ENCODE measurements at places on chromosomes 2 and 18.

- DNase-seq: no peak
Observed at GRCh38 chr2:185782223-185782769, 43.7 kb downstream of the FSIP2 start.

DNA sequence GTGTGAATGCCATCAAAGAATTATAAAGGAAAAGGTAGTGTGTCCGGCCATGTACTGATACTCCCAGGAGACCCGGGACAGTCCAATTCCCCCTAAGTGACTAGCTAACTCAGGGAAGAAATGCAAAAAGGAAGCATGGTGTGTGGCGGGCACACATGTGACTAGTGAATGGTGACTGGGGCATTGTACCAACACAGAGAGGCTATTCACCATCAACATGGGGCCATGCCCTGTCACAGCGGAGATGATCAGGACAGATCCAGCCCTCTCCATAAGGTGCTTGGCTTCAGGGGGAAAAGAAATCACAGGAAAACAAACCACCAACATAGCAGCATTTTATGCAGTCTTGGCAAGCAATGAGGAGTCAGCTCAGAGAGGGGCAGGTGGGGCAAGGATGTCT lies 34.3 kb downstream of the FAM168B start:
- no peak for DNase-seq

- DNase-seq: no peak
Observed at GRCh38 chr2:105071379-105071778, 33.5 kb downstream of the MRPS9 start.

DNA sequence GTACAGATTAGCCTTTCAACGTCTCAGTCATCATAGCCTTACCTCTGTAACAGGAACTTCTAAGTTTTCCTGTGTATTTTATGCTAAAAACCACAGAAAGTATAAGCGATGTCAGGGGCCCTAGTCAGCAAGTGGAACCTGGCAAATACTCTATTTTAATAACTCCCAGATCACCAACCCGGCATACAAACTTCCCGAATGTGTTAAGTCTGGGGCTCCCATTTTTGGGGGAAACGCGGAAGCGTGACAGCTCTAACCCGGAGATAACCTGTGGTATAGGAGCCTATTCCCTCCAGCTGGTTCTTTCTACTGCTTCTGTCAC lies 574 bp downstream of the NIFK start:
- no peak for DNase-seq

GRCh38 chr2:60530660-60531281 lies 22.7 kb downstream of the BCL11A start:
- no peak for DNase-seq

DNA sequence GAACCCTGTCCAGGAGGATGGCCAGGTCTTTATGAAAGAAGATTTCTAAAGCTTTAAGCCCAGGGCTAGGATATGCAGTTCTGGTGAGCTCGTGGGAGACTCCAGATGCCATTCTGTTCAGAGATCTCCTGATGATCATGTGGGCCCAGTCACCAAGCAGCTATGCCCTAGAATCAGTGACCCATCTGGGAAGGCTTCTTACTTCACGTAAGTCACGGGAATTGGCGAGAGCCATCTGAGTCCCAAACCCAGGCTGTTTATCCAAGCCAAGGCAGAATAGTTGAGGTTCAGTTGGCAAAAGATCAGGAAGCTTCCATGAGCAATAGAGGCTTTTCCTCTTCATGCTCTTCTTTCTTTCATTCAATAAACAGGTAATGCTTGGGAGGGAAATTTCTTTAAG lies 23.9 kb downstream of the ANTXR1 start:
- DNase-seq: no peak

GRCh38 chr2:237725661-237726060 lies 72.9 kb upstream of the RBM44 start:
- no peak for DNase-seq

- no peak for DNase-seq
Observed at GRCh38 chr2:18096836-18097405, 218.5 kb downstream of the KCNS3 start.

- no peak for DNase-seq
Observed at GRCh38 chr2:232860593-232861241, 9.3 kb upstream of the SNORC start.

DNA sequence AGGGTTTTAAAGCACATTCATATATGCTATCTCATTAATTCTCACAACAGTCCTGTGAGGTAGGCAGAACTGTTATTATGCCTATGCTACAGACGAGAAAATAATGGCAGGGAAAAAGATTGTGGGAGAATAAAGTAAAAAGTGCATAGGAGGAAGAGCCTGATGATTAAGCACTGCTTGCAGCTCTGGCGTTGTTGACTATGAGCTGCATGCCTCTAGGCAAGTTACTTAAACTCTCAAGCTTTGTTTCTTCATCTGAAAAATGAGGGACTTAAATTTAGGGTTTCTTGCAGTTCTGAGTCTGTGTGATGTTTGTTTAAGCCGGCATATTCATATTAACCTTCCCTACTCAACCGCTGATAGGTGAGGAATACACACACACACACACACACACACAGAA lies 51.6 kb upstream of the RAPH1 start:
- DNase-seq: no peak

DNA sequence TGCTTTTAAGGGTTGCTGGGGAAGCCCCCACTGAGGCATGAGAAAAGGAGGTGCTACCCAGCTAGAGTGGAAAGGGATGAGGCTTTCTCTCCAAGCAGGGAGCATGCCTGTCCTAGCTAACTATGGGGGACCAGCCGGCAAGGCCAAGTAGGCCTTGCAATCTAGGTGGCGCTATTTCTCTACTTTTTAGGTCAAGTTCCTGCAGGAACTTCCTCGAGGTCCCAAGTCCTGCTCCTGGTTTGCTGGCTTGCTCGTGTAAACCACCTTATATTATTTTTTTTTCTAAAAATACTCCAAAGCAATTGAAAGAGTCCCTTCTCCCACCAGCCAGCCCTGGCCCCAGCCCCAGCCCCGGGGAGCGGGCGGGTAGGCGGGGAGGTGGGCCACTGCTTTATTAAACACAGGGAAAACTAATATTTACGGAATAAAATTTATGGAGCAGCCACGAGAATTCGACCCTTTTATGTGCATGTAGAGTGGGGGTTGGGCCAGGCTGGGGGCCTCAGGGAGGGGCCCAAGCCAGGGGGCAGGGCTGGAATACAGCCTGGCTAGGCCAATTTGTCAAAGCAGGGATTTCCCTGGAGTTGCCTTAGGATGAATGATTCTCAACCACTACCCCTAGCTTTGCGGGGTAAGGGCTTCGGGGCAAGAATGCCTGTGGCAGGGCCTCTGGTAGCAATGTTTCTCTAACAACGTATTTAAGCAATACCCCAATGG lies 12.8 kb upstream of the IHH start:
- no peak for DNase-seq

DNA sequence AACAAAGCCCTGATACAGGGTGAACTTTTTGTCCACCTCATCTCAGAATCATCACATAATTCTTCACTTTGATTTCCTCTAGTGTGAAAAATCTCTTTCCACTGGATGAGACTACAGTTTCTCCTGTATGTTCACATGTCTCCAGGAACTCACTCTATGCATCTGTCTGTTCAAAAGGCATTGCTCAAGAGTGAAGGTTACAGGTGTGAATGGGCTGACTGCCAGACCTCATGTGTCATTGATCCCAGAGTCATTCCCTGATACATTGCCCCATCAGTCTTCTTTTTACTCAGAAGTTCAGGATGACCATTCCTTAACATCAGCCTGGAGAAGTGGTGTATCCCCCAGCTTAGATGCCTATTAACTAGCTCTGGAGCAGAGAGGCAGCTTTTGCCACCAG lies 4.4 kb upstream of the DSC3 start:
- no peak for DNase-seq

DNA sequence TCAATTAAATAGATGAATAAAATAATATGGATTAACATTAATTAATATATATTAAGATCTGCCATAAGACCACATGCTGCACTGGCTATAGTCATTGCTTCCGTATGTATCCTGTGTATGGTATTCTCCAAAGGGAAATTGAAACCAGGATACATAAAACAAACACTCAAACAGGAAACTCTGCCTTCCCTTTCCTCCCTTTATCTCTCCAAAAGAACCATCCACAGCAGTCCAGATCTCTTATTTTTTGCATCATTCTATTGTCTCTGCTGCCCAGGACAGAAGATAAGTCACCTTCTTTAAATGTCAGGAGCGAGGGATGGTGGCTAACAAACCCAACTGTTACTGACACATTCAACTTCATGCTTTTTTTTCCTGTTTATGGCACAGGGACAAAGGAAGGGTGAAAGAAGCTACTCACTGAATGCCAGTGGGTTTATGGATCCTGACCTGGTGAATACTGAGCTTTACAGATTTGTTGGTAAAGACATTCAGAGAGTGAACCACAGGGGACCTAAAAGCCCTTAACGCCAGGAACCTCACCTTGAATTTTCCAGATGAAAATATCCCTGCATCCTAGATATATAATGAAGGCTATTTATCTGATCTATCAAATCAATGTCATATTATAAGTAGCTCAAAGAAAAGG lies 67.5 kb downstream of the CSRNP3 start:
- DNase-seq: no peak

- DNase-seq: no peak
Observed at GRCh38 chr2:161415034-161415986, 787 bp upstream of the TBR1 start.

GRCh38 chr2:2828774-2829368 lies 497.8 kb upstream of the MYT1L start:
- DNase-seq: no peak

DNA sequence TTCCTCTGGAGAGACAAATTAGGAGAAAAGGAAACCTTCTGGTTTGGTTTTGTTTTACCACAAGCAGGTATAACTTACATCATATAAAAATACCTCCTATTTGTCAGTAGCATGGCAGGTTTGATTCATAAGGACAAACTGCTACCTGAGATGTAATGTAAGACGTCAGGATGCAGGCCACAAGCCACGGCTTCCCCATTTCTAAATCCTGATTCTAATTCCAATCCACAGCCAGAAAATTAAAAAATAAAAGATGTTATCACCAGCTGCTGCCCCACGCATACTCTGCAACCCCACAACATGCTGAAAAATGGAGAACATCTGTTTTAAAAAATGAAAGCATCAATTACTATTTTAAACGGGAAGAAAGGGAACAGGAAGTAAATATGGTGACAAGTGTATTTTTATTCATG lies 197.6 kb downstream of the BCL11A start:
- no peak for DNase-seq

DNA sequence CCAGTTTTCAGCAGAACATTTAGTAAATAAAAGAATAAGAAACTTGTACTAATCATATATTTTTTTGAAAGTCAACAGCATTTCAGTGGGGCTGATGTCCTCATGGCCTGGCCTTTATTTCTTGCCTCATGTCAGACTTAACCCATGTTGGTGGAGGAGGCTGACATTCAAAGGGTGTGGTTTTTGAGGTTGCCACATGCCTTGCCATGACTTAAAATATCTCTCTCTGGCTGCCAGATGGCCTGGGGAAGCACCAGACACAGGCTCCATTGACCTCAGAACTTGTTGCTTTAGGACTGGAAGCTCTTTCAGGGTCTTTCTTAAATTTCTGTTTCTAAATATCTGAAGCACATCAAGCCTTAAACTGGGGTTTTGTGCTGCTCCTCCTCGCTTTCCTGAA lies 32.5 kb upstream of the CD28 start:
- DNase-seq: no peak

GRCh38 chr2:217160978-217161973 lies 301.4 kb upstream of the TNP1 start:
- no peak for DNase-seq

DNA sequence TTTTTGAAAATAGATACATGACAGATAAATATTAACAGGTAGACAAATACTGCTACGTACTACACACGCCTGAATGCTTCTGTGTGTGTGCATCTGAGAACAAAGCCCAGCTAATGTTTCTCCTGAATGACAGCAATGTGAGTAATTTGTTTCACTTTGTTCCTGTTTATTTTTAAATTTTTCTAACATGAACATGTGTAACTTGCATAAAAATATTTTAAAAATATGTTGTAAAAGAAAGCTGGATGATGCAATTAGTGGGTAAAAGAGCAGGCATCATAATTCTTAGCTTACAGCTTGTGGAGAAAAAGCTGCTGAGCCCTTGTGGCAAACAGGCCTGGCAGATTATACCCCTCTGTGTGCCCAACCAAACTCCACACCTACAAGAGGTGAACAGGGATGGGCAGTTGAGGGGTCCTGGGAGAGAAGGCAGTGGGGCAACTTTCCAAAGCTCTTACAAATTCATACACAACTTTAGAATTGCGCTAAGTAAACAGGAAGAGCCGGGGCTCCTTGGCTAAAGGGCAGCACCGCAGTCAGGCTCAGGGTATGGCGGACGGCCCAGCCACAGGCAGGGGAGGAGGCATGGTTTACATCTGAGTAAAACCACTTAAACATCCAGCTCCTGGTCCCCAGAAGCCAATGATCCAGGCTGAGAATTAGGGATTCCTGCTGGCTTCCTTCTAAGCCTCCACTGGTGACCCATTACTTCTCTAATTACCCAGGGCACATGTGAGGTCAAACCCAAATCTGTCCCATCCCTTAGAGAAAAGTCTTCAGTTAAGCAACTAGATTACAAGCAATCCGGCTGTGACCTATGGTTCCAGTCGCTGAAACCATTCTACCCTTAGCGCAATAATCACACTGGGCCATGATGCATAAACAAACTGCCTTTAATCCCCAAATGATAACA lies 14.0 kb downstream of the PXDN start:
- no peak for DNase-seq

DNA sequence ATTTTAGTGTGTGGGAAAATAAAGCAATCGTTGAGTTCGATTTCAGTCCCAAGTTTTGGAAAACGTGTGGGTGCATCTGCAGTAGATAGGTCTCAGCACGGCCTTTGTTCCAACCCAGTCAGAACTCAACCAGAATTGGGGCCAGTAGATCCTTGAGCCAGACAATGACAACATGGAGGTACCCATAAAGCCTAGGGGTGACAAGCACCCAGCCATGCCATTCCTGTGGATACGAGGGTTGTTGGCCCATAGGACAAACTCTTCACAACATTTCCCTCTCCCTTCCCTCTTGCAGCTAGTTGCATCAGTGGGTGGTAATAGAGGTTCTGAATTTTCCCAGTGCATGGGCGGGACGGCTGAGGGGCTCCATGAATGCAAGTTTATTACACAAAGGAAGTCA lies 60.1 kb downstream of the ST3GAL5 start:
- DNase-seq: no peak

DNA sequence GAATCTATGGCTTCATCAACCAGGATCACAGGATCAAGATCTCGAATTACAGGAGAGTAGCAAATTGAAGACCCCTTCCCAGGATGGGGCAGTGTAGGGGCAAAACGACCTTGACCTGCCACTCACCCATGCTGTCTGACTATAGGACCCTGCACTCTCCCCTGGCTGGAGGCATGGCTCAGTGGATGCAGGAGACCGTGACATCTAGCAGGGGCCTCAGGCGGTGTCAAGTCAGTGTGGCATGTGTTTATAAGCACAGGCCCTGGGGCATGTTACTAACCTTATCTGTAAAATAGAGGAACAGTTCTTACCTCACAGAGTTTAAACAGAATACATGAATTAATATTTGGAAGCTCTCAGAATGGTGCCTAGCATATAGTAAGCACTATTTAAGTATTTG lies 3.5 kb downstream of the HAAO start:
- DNase-seq: no peak

DNA sequence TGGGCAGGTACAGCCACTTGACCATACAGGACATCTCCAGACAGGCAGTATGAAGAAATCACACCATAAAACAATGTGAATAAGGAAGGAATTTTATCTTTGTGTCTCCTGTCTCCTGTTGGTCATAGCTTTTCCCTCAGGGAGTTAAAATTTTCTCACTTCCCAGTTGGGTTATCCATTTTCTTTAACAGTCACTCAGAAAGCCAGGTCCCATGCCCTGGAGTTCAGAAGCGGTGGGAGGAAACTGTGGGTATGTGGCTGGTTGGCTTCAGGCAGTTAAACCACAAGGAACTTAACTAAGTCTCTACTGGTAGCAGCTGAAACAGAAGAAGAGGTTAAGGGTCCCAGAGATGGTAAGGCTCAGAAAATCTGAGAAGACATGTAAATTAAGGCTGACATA lies 6.5 kb upstream of the SMAD2 start:
- DNase-seq: no peak
